ENCODE measurements at places on chromosomes 16 and 17.

- no peak for DNase-seq
Measured at GRCh38 chr16:6714510-6714909, 618.1 kb upstream of the RBFOX1 start.

GRCh38 chr17:78524870-78525510 lies 52.2 kb downstream of the DNAH17 start:
- no peak for DNase-seq

- DNase-seq: no peak
Measured at GRCh38 chr16:88387941-88388627, 5.3 kb downstream of the ZNF469 start.

- DNase-seq: no peak
Measured at GRCh38 chr17:65771704-65772103, 210.3 kb upstream of the AXIN2 start.

DNA sequence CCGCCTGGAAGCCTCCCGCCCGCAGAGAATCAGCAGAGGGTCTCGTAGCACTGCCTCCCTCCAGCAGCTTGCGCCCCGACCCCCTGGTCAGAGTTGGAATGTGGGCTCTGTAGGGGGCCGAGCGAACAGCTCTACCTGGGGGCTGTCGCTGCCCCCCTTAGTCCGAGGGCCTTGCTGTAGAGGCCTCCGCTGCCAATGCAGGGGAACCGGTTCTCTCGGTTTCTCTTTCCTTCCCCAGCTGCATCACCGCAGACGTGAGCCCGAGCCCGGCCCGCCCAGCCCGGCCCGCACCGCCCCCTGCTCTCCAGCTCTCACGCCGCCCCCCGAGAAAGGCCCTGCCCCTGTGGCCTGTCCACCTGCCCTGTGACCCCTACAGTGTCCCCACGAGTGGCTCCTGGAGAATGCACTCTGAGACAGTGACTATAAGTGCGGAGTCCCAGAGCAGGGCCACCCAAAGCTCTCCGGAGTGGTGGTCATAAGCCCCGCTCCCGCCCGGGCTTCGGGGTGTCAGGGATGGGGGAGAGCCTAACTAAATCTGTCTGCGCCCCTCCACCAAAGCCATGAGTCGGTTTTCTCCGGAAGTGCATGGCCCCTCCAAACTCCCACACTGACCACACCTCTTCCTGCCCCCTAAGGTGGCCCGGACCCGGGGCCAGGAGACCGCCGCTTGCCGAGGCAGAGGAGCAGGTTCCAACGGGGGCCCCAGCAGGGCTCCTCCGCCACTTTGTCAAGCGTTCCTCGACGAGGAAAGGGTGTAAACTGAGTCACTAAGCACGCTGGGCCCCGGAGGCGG lies 1.7 kb downstream of the ARHGAP27 start:
- no peak for DNase-seq

DNA sequence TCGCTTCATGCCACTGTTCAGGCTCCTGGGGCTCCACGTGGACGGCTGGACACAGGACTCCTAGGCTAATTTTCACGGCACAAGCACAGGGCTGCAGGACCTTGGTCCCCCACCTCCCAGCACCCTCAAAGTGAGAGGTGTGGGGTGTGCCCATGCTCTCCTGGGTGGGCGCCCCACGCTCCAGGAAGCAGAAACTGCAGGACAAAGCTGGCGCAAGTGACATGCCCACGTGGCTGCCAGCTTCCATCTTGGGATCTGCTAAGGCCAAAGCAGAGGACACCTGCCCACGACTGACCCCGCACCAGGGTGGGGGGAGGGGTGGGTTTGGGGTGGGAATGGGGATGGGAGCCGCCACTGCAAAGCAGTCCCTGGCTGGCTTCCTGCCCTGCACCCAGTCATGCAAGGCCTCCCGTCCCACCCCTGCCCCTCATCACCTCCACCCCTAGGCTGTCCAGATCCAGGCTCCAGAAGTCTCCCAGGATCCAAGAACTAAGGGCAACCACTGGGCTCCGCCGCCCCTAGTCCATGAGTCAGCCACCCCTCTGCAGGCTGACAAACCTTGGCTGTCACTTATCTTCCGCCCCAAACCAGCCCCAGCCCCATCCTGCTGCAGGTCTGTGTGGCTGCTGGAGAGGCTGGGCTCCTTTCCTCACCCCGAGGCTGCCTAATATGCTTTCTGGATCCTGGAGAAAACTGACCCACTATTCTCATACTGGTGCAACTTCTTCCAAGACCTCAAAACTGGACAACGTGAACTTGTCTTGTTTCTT lies 11.1 kb downstream of the USP6 start:
- no peak for DNase-seq

GRCh38 chr17:14068542-14069250 lies 608 bp upstream of the COX10 start:
- no peak for DNase-seq

GRCh38 chr16:52545222-52545897 lies 1.6 kb downstream of the TOX3 start:
- DNase-seq: no peak

GRCh38 chr16:47019568-47019967 lies 46.1 kb upstream of the DNAJA2 start:
- DNase-seq: no peak

DNA sequence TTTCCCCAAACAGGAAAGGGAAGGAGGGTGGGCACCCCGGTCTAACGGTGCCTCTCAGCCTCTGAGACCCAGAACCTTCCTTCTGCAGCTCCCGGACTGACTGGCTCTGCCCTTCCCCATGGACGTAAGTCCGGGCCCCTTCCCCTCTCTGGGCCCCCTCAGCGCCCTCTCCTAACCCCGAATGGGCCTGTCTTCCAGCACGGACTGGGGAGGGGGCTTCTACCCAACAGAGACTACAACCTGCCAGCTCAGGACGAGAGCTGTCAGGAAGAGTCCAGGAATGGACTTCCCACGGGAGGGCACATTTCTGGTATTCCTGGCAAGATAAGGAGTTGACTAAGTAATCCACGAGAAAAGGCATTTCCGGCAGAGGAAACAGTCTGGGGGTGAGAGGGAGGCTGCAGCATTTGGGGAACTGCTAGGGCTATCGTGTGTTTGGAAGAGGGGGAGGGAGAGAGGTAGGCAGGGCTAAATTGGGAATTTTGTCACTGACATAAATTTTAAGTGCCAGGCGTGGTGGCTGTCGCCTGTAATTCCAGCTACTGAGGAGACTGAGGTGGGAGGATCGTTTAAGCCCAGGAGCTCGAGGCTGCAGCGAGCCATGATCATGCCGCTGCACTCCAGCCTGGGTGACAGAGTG lies 12.1 kb upstream of the ALDOA start:
- DNase-seq: peak; percentile 53

DNA sequence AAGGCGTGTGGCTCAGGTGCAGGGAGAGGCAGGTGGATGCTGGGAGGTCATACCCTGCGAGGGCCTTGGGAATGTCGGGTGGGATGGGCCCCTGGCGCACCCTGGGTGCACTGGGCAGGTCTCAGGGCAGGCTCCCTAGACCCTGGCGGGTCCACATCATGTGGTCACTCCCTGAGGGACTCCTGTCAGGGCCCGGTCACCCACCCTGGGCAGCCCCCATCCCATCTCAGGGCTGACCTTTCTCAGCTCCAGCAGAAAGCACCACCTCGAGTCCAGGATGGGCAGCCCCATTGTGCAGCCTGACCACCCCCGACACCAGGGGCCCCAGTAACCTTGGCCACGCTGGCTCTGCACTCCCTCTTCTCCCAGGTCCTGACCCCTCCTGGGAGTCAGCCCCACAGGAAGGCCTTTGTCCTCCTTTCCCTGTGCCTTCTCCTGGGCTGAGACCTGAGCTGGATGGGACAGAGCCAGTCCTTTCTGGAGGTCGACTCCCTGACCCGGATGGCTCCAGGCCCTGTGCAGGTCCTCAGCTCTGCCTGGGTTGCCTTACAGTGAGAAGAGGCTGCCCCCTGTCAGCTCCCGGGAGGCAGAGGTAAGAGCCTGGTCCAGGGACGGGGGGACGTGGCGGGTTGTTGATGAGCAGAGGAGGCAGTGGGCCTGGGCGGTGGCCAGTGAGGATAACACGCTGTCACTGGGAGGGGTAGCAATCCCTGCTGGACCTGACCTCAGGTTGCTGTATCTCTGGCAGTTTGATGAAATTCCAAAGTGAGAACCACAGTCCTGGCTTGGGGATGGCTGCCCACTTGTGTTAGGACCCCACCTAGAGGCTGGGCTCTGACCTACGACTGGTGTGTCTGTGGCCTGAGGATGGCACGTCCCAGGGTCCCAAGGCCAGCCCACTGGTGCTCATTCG lies 77.9 kb downstream of the GOSR1 start:
- DNase-seq: peak; percentile 34

- DNase-seq: peak; percentile 72
Measured at GRCh38 chr17:35312790-35313711, 60.4 kb downstream of the SLFN11 start.

GRCh38 chr16:2963723-2964474 lies at the start of gene KREMEN2:
Gene KREMEN2, plus strand, starts transcription at chr16:2964275. Its CDS starts 246 bp downstream, at chr16:2964521.
- DNase-seq: no peak

DNA sequence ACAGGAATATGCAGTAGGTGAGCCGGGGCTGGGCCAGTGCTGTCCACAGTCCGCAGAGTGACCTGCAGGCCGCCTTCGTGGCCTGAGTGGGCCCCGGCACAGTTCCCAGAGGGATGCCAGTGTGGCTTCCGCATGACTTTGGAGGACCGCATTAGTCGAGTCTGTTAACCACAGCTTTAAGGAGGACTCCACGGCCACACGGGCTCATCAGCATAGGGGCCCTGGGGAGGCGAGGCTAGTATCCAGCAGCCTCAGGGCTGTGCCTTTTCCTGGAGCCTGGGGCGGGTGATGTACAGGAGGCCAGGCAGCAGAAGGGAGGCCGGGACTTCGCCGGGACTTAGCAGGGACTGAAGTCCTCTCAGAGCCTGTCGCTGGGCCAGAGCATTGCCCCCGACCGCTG lies 13.2 kb downstream of the TSC2 start:
- no peak for DNase-seq

DNA sequence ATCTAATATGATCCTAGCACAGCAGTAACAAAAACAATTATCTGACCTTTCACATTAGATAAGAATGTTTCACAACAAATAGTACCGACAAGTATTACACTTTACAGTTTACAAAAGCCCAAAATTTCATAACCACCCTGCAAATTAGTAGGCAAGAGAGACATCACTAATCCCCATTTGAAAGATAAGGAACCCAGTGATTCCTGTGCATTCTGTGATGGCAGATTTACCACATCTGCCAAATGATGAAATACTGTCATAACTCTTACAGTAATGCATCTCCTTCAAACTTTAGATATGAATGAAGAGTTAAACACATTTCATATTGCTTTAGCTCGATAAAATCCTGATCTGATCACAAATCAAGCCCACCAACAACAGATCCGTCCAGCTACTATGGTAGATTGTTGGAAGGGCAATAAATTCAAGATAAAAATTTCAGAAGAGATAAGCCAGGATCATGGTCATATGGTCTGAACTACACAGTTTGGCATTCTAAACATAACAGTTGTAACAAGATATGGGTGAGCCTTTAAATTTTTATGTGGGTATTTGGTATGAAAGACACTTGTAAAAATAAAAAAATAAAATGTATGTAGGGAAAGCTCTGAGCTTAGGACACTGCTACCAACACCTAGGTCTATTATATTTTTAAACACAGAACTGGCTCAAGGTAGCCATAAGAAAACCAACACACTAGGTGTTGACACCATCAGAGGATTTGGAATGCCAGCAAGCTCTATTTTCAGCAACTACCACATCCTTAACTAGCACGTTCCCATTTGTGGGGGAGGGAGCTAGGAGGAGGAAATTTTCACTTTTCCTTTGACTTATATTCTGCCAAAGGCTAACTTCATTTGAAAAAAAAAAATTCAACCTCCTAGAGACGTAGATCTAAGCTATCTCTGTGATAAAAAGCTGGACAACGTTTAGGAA lies 9.3 kb downstream of the YWHAE start:
- DNase-seq: no peak

- peak; percentile 65 for DNase-seq
Measured at GRCh38 chr16:81040842-81041241, 5.2 kb downstream of the ATMIN start.

DNA sequence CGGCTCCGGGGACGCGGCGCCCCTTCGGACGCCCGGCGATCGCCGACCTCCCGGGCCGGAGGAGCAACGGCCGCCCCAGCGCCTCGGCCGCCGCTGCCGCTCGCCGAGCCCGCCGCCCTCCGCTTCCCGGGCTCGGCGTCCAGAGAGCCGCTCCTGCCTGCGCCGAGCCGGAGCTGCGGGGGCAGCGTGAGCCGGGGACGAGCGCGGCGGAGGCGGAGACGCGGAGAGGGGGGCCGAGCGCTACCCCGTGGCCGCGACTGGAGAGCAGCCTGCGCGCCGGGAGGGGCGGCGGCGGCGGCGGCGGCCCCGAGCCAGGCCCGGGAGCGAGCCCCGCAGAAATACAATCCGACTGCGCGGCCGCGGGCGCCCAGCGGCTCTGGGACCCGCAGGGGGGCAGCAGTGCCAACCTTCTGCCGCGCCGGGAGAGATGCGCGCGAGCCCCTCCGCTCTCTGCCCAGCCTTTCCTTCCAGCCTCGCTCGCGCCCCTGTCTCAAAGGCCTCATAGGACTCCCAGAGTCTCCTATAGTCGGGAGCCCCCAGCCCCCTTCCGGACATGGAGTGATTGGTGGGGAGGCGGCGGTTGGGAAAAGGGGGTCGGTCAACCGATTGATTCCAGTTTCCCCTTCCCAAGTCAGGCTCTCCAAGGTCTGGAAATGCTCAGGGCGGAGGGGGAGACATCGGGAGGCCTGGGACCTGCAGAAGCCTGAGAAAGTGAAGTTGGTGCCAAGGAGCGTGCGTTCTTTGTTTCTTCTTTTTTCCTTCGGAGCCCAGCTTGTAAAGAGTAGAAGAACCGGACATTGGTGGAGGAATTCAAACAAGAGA lies 1.0 kb upstream of the SDK2 start:
- DNase-seq: peak; percentile 35

DNA sequence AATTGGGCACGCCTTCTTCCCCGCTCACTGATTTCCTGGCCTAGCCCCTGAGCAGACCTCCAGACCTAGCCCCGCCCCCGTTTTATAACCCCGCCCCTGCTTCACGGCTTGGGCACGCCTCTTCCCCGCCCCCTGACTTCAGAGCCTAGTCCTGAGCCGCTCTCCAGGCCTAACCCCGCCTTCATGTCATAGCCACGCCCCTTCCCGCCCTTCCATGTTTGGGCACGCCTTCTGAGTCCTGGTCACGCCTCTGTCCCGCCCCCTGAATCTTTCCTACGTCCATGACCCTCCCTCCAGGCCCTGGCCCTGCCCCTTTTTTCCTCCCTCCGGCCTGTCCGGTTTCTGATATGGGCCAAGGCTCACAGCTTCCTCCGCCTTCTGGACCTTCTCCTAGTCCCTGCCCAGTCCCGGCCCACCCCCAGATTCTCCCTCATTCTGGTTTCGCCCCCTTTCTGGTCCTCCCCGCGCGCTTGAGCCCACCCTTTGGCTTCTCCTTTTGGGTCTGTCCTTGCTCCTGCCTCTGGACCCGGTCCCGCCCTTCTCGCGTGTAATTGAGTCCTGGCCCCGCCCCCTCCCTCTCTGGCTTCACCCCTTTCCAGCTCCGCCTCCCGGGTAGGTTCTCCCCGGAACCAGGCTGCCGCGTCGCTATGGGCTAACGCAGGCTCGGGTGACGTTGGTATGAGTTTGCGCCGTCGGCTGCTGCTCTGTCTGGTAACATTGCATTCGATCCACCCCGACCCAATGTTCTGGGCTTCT lies 15.1 kb upstream of the EEF2K start:
- DNase-seq: peak; percentile 100

GRCh38 chr17:9006175-9006767 lies 15.0 kb upstream of the NTN1 start:
- DNase-seq: no peak
